ENCODE measurements at places on chromosomes 1 and 21. TPM values are rescaled to one million over a fixed set of nuclear protein-coding genes. Genes with fewer than 3 reads are reported as not detected.

Gene BATF3
- 0.79 TPM for total RNA-seq

Gene TEDDM1
- total RNA-seq = not detected

Gene CCDC185
- not detected for total RNA-seq

Gene FAM177B
- total RNA-seq = not detected

Gene DDR2
- 72.1 TPM for total RNA-seq

Gene S100A7A
- total RNA-seq = not detected

Gene SHE
- total RNA-seq = 23.8 TPM

Gene SSX2IP
- 24.7 TPM for total RNA-seq

Gene TOMM40L
- 42.9 TPM for total RNA-seq

Gene HHAT
- 2.8 TPM for total RNA-seq

Gene TMPRSS15
- not detected for total RNA-seq

Gene KLHL12
- total RNA-seq = 20.2 TPM

Gene FCER1G
- 23.3 TPM for total RNA-seq

Gene HSPB7
- total RNA-seq = 3,018 TPM

Gene CD1D
- total RNA-seq = 0.64 TPM

Gene LRRC52
- not detected for total RNA-seq
